Urinary bladder (tissue), 4 donors: ENCODE measurements at places on chromosomes 2 and 18.

DNA sequence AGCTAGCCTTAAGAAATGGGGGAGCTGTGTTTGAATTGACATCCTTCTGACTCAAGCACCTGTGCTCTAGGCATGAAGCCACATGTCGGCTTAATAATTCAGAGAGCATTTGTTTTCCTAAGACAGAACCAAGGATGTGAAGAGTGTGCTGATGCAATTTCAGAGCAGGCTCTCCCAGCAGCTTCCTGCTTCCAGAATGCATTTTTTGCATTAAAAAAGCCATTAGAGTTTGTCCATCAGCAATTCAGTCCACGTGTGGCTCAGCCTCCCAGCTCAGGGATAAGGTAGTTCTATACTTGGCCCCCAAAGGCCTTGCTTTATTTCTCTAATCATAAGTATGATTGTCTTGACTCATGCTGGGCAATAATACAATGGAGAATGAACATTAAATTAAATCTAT, 37.7 kb downstream of the DOCK10 start:
- no peak for DNase-seq

DNA sequence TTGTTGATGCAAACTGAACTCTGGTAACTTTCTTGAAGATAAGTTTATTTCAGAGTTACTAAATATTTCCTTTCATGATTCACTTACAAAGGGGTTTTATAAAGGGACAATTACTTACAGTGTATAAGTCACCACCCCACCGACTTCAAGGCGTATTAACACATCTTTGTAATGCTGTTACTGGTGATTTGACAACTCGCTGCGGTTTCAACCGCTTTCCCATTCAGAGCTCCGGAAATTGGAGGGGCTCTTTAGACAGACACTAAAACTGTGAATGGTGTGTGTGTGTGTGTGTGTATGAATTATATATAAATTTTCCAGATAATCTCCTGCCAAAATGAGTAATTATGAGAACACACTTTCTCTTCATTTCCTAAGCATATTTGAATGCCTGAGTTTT, 4.9 kb downstream of the TM4SF20 start:
- no peak for DNase-seq

- no peak for DNase-seq
Observed at GRCh38 chr2:233807966-233808935, 30.1 kb downstream of the MROH2A start.

GRCh38 chr2:54329482-54330161, 73.6 kb upstream of the TSPYL6 start:
- DNase-seq = no peak

GRCh38 chr2:222039821-222040220, 259.0 kb downstream of the PAX3 start:
- DNase-seq = no peak

GRCh38 chr18:55522011-55522410, 66.0 kb downstream of the TCF4 start:
- DNase-seq = no peak

- no peak for DNase-seq
Observed at GRCh38 chr18:51074605-51075004, 44.6 kb downstream of the SMAD4 start.

DNA sequence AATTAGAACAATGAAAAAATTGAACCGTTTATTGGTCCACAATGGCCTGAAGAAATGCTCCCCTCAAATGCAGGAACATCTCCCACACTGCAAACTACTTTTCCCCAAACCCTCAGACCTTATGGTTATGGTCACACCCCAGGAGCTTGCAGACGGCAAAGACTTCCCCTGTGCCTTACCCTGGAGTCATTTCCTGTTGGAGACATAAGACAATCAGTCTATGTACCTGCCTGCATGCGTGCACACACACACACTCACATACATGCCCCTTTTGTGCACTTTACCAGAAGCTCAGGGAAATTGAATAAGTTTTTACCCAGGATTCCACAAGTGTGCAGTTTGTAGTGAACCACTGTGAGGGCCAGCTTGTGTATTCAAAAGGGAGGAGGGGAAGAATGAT, 281.9 kb upstream of the CELF4 start:
- DNase-seq = no peak

DNA sequence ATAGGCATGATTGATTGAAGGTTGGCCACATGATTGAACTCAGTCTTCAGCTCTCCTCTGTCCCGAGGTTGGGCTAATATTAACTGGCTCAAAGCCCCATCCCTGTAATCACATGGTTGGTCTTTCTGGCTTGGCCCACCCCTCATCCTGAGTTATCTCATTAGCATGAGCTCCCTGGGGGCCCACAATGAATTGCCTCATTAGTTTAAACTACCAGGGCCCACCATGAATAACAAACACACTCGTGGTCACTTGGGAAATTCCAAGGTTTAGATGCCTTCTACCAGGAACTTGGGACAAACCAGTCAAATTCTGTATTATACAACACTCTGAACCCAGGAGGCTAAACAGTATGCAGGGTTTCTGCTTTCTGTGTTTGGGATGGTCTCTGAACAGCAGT, 121.7 kb upstream of the B3GNT2 start:
- no peak for DNase-seq
